ENCODE measurements at places on chromosomes 7 and 10.
A peak's percentile ranks its signal among the peaks of the same experiment; 100 is the strongest.

- no peak for DNase-seq
Measured at GRCh38 chr7:20284771-20285143, 45.9 kb upstream of the ITGB8 start.

GRCh38 chr7:130303982-130304381 is 11.0 kb downstream of the CPA4 start:
- no peak for DNase-seq

- no peak for DNase-seq
Measured at GRCh38 chr10:123517901-123518300, 148.3 kb upstream of the GPR26 start.

DNA sequence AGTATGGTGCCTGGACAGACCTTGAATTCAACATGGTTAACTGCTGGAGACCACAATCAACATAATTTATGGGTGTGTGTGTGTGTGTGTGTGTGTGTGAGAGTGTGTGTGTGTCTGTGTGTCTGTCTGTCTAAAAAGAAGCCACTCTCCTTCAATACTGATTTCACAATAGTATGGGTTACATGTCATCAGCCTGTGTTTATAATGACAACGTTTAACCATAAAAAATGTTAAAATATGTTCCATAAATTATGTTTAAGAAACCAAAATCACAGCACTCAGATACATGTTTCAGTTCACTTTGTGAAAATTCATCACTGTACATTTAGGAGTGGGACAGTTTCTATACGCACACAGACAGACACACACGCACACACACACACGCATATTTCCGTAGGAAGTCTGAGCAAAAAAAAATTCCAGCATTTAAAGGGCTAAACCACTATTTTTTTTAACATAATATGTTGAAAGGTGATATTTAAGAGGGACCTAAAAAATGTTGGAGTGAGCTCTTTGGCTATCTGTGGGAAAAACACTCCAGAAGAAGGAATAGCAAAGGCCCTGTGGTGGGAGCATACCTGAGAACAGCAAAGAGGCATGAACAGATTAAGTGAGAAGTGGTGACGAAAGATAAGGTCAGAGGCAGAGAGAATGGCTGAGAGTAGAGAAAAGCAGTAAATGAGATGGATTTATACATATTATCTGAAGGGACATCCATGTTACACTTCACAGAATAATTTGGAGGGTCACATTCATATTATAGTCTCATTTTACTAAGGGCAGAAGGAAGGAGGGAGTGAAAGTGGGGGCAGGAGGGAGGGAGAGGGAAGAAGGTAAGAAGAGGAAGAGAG is 10.9 kb downstream of the PDZD8 start:
- DNase-seq = no peak

- DNase-seq = no peak
Measured at GRCh38 chr7:105285118-105285874, 103.4 kb downstream of the SRPK2 start.

GRCh38 chr10:100448951-100449350 is 13.9 kb upstream of the WNT8B start:
- no peak for DNase-seq

- no peak for DNase-seq
Measured at GRCh38 chr7:151349507-151349853, 7.9 kb downstream of the NUB1 start.

- no peak for DNase-seq
Measured at GRCh38 chr10:44806950-44807349, 104.2 kb upstream of the TMEM72 start.

DNA sequence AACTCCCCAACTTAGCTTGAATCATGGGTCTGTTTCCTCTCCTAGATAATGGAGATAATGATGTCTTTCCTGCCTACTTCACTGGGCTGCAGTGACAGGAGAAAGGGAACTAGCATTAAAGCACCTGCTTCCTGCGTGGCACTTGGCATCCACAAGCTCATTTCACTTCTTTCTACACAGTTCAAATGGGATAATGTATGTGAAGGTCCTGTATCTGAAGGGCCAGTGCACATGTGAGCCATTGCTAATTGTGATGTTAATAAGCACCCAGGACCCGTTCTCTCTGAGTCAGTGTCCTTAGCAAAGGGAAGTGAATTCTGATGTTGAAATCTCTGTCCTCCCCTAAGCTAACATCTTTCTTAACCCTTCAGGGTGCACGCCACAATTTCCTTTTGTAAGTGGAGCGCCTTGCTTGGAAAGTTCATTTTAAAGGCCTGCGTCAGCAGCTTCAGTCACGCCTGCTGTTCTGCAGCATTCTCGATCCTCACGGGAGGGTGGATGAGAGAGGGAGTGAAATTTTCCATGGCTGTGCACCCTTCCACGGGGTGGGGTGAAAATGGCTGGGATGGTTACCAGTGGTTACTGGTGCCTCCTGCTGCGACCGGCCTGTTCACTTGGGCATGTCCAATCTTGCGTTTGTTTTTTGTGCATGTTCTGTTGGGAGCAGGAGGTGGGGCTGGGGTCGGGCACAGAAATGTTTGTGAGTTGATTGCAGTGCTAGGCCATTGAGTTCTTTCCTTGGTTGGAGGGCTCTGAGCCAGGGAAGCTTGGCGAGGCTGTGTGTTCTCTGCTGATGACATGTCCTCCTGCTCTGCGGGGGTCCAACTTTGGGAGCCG is 59.2 kb downstream of the HK1 start:
- no peak for DNase-seq

DNA sequence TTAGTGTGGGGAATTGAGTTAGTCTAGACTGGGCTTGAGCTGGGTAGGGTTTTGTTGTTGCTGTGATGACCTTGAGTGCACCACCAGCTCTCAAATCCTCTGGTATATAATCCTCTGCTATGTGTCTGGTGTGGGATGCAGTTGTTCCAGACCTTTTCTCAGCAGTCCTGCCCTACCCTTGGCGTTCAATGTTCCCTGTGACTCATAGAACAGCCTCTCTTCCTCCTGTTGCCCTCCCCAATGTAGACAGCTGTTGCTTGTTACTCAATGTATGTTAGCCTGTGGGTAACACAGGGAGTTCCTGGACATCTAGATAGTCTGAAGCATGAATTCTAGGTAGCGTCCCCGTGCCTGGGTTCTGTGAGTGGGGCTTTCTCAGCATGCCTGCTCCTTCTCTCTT is 19.8 kb downstream of the ACBD7 start:
- DNase-seq = no peak

DNA sequence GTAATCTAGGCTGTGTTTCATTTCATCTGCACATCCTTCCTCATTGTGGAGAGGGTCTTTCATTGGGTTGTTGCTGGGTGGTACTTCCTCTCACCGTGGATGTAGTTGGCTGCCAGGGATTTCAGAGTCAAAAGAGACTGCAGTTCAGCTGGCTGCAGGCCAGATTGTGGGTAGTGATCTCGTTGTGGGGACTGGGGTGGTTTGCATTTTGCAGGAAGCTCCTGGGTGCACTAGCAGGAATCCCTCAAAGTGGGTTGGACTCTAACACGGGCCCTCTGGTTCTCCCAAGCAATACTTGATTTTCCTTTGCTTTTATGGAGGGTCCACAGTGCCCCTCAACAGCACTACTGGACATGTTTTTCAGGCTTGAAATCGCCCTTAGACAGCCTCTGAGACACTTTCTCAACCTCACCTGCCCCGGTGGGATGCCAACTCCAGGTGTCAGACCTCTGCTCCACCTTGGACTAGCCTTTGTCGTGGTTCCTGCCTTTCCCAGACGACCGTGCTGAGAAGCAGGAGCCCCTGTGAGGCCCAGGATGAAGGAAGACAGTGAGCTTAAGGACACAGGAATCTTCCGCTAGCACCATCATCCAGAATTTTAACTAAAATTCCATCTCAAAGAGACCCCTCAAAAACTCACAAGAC is 23.9 kb upstream of the ZNF273 start:
- DNase-seq = no peak

DNA sequence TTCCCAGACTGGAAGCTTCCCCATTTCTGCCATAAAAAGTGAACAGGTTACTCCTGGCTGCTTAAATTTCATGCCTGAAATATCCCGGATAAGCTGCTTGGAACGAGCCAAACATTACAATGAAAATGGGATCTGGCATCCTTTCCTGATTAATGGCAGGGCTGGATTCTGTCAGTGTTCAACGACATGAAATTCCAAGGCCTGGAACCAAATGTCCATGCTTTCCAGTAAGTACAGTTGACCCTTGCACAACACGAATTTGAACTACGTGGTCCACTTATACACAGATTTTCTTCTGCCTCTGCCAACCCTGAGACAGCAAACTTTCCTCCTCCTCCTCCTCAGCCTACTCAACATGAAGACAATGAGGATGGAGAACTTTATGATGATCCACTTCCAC is 65.4 kb downstream of the SGMS1 start:
- no peak for DNase-seq

DNA sequence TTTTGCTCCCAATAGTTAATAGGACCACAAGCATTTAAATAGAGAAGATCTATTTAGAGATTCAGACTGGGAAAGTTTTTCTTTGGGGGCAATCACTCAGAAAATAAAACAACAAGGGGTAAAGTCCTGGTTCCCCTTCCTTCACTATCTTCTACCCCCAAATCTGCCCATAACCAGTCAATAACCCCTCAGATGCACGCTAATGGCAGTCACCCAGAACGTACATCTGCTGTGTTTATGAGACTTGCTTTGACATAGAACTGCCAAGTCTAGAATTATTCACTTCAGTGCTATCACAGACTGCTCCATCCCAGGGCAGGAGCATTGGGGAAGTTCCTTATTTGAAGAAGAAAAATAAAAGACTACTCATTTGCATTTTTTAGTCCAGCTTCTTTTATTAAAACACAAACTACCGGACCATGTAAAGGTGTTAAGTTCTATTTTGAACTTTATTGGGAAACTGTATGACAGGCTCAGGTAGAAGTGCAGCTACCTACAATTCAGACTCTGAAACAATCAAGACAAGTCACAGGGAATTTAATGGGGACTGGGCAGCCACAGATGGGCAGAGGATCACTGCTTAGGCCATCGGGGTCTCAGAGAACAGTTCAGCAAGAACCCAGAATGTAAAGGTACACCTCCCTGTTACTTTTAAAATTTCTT is 38.4 kb downstream of the ANK3 start:
- DNase-seq = no peak

GRCh38 chr10:30829901-30830300 is 200.3 kb upstream of the LYZL2 start:
- DNase-seq = no peak

DNA sequence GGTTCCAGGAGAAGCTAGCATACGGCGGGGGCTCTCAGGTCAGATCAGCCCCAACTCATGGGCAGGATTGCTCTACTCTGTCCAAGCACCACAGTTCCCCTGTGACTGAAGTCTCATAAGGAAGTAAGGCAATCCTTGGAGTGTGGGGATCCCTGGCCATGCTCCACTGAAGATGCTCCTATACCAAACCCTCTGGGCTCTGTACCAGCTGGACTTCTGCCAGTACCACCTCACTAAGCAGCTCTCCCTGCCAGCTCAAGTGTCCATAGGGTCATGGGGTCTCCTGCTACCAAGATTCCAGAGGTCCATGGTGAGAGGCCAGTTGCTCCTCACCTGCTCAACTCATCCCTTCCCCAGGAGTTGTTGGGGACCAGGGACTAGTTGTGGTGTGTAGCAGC is 355.7 kb upstream of the STEAP1 start:
- no peak for DNase-seq

- DNase-seq = peak; percentile 39
Measured at GRCh38 chr10:24826009-24826408, 102.3 kb upstream of the ARHGAP21 start.

- DNase-seq = no peak
Measured at GRCh38 chr7:28799619-28800018, 158.5 kb downstream of the TRIL start.

- DNase-seq = no peak
Measured at GRCh38 chr7:127578036-127578684, 7.2 kb downstream of the GCC1 start.

DNA sequence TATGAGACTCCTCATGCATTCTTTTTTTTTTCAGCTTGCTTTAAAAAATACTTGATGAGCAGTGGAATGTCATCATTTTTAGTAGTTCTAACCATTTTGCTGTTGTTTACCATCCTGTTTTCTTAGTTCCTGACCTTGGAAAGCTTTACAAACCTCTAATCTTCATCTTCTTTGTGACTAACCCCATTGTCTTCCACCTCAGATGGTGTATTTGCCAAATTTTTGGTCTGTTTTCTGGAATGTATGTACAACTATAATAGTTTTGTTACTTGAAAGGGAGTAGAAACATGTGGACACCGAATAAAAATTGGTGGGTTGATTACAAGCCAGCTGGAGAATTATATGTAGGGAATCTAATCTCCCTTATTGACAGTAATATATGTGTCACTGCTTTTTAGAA is 172.7 kb downstream of the SND1 start:
- no peak for DNase-seq

DNA sequence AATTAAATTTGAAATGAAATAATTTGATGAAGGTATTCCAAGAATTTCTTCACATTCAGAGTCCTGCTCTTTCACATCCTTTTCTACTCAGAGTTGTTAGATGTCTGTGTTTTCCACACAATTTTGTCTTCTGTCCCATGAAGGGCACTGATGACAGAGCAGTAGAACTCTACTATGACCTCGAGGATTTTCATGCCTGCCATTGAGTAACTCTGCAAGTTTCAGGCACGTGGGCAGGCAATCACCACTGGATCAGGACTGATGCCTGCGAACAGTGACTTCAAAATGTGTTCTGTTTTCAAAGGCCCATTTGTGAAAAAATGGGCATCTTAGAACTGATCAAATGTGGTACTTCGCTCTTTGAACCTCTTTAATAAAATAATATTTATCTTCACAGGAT is 91.1 kb downstream of the CDK6 start:
- DNase-seq = no peak
